ENCODE measurements at places on chromosomes 4 and X.

DNA sequence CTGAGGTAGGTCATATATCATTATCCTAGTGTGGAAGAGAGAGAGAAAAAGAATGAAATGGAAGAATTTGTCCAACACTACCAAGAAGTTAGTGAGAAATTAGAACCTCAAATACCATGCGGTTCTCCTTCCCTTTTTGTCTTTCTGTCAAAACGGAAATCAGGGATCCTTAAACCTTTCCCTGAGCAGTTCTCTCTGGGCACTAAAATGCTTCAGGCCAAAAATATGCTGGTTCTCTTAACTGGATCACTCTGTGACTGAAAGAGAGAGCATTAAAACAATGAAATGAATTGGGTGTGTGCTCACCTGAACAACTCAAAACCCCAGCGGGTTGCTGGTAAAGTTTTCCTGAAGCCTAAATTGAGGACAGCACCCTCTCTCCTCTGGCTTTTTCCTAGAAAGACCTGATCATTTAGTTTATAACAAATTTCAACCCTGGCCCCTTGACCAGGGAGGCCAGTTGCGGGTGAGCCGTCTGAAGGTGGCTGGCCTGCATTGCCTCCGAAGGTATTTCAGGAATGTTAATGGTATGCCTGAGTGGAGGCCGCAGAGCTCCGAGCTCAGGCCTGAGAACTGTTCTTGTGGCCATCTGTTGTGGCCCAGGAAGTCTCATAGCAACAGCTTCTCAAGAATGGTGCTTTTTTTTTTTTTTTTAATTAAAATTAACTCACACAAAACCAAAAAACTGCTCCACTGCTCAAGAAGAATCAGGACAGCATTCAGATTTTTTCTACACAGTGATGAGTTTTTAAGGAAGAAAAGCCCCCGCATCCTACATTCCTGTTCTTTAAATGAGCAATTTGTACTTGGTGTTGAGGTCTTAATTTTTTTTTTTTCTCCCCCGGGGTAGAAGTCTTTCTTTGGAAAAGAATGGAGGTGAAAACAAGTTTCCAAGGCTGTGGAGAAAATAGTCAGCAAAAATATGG is 155.1 kb downstream of the SHROOM3 start:
- no peak for DNase-seq

DNA sequence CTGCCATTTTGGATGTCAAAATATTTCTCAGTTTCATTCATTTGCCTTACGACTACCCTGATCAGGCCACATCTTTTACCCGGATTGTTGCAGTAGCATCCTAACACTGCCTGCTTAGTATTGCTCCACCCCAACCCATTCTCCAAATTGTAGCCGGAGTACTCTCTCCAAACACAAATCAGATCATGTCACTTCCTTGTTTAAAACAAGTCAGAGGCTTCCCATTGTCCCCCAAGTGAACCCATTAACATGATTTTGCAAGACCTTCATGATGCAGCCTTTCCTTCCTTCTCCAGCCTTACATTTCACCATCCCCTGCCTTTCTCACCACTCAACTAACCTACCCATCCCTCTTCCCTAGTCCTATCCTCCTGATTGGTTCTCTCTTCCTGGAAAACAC is 53.1 kb downstream of the FANCB start:
- no peak for DNase-seq

- no peak for DNase-seq
Measured at GRCh38 chr4:384311-385010, 46.8 kb downstream of the ZNF141 start.

- no peak for DNase-seq
Measured at GRCh38 chr4:3712936-3713335, 53.2 kb upstream of the ADRA2C start.

DNA sequence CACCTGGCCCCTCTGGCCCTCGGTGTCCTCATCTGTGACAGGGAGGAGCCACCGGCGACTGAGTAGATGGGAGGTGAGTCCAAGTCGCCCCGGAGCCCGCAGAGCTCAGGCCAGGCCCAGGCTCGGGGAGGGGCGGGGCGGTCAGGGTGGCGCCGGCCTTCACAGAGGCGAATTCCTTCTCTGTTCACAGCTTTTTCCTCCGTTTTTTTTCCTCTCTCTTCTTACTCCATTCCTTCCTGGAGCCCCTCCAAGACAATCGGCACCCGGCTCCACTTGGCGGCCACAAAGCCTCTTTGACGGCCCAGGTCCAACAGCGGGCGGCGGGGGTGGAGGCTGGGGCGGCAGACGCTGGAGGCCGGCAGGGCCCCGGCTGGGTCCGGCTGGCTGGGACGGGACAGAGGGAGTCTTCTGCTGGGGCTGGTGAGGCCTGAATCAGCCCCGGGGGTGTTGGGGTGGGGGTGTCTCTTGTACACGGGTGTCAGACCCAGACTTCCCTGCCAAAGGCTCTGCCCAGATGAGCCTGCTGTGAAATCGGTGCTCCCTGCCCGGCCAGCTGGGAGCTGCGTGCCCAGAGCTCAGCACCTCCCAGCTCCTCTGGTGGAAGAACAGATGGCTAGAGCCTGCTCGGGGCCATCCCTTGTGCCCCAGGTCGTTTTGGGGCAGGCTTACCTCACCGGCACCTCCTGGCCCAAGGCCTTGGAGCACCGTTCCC is 22.6 kb downstream of the FGFRL1 start:
- no peak for DNase-seq

- DNase-seq: no peak
Measured at GRCh38 chrX:155293771-155294170, 29.5 kb upstream of the RAB39B start.

DNA sequence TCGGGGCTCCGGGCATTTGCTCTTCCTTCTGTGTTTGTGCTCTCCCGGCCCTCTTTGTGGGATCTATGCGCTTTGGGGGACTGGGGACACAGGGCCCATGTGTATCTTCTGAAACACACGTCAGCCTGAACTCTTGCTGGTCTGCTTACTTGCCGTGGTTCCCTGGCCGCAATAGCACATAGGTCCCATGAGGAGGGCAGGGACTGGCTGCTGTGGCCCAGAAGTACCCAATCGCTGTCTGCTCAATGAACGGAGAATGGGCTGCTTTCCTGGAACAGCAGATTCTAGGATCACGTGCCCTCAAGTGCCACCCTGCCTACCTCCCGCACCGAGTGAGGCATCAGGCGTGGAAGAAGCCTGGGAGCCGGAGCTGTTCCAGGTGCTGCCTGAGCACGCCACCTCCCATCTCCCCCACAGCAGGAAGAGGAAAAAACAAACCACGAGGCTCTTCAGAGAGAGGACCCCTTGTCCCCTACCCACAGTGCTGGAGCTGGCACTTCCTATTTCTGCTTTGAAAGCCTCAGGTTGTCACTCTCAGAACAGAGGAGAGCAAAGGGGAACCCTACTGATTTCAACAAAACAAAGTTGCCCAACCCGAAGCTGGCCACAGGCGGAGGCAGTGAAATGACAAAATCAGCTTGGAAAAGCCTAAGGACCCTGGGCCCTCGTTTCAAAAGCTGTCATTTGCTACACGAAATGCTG is 3.8 kb downstream of the G6PD start:
- no peak for DNase-seq

- no peak for DNase-seq
Measured at GRCh38 chrX:7351926-7352325, 204.0 kb upstream of the PUDP start.

DNA sequence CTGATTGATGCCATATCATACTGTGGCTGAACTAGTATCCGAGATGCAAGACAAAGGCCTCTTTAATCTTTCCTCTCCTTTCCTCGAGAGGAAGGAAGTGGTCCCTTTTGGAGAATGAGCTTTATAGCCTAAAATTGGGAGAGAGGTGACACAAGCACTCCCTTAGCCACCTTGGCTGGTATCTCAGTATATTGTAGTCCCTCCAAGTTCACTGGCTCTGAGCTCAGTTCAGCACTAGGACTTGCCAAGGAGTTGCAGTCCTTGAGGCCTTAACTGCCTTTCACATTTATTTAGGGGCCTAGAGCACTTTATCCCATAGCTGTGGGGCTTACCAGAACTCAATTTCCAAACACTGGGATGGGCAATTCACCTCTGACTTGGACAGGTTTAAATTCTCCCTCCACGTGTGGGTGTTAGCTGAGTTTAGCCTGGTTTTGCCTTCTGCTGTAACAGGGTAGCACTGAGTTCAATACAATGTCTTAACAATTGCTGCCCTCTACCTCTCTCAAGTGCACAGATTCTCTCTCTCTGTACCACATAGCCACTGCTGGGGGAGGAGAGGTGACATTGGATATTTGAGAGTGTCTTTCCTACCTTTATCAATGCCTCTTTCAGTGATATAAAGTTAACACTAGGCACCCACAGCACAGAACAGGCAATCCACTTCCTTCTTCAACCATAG is 216.4 kb downstream of the TECRL start:
- no peak for DNase-seq

DNA sequence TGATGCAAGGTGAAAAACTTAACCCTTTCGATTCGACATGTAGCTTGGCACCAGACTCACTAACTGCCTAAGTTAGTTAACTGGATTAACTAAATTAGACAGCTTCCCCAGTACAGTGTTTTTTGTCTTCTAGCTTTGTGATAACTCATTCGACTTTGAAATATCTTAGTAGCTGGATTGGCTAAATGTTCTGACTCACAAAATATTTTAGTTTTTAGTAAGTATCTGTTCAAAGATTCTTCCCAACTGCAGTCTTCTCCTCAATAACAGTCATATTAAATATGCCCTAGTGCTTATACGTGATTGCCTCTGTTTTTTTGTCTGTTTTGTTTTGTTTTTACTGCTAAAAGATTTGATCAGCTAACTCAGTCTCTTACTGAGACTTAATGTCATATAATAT is 102.9 kb downstream of the KCNIP4 start:
- DNase-seq: no peak

GRCh38 chr4:101886826-101887225 is 96.3 kb downstream of the BANK1 start:
- no peak for DNase-seq

All from CD4-positive, alpha-beta T cell treated with Interleukin-6 for 4 hours (primary cell).